ENCODE measurements at places on chromosomes 7 and 10.
A peak's percentile ranks its signal among the peaks of the same experiment; 100 is the strongest.

DNA sequence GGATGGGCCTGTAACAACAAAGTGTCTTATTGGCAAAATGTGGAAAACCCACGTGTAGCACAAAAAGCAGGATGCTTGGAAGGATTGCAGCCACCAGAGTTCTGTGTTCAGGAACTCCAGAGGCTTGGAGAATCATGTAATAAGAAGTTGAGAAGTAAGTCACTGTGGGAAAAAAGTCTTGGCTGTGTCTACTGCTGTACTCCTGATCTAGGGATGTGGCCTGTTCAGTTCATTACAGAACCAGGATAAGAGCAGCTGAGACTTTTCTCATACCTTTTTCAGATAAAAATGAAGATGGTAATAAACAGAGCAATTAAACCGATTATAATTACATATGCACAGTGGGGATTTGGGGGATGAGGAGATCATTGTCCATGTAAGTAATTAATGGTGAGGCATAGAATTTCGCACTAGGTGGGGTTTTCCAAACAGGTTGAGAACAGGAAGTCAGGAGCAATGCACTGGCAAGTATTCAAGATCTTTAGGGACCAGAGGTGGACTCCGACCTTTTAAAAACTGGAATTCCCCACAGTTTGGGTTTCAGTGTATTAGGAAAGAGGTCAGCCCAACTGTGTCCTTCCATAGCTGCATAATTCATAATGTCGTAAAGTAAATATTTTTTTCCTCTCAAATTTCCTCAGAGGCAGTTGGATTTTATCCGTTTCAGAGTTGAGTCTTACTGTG is 281.7 kb downstream of the FRMD4A start:
- no peak for DNase-seq

GRCh38 chr7:132897093-132897687 is 184.7 kb downstream of the CHCHD3 start:
- DNase-seq, result no peak

DNA sequence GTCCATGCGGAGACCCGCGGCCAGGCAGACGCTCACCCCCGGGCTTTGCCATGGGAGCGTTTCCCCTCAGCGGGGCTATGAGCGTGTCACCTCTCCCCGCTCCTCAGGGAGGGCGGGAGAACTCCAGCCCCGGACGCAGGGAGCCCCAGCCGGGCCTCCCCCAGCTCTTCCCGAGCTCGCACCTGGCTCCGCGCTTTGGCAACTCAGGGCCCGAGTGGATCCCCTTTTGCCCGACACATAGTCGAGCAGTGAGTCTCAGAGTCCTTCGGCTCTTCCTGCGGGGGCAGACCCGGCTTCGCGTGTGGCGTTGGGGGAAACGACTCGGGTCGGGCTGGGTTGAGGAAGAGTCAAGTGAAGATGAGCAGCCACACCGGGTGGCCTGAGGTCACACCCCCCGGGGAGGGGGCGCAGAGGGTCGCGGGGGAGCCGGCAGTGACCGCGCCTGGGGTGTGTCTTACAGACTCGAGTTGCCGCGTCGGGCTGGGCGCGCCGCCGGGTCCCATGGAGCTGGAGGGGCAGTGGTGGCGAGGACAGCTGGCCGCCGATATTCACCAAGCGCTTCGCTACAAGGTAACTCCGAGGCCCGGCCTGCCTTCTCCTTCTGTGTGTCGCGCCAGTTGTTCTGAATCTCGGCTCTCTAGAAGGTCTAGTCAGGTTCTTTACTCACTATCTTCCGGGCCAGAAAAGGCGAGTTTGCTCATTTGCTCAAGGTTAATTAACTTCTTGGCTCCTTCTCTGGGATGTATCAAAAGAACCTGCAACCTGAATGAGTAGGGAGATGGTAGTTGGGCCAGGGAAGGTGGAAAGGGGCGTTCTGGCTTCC is 721 bp downstream of the CCNJ start:
- no peak for DNase-seq

GRCh38 chr10:103845972-103846371 is 9.4 kb downstream of the SH3PXD2A start:
- DNase-seq, result peak; percentile 19

- no peak for DNase-seq
These were observed 155.0 kb downstream of the STK31 start for GRCh38 chr7:23864973-23865372.

DNA sequence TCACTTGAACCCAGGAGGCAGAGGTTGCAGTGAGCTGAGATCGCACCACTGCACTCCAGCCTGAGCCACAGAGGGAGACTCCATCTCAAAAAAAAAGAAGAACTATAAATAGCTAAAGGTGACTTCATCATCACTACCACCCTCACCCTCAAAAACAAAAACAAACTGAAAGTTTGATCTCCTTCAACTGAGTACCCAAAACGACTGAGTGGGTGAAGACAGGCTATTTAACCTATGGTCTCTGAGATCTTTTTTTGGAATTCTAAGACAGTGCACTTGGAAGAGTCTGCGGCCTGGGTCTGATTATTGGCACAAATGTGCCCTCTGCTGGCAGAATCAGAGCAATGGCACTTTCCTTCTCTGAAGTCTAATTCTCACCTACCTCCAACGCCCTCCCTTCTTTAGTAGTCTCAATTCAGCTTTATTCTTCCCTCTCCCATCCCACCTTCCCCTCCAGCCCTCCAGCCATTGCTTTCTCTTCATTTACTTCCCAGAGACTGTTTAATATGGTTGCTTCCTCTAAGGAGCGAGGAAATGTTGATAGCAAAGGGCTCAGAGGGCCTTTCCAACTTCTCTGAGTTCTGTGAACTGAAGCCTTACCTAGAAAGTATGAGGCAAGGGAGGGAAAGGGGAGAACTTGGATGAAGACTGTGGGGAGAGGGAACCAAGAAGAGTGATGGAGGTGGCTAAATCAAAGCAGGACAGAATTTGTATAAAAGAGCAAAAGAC is 2.9 kb upstream of the MYOZ1 start:
- DNase-seq, result peak; percentile 60

DNA sequence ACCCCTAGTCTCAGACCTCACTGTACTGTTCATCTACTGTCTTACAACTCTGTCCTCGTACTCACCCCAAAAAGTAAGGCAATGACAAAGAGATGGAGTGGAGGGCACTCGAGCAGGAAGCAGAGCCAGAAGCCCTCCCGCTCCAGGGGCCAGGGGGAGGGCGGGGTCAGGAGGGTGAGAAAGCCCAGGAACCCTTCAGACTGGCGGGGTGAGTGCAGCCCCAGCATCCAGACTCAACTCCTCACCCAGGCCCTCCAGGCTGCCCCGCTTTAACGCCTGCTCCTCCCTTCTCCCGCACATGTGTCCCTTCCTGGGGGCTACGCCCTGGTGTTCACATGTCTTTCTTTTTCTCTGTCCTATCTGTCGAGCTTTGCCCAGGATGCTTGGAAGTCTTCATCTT is 66.1 kb downstream of the CALML3 start:
- DNase-seq, result no peak

GRCh38 chr10:101761226-101761625 is 14.7 kb downstream of the FGF8 start:
- no peak for DNase-seq

- DNase-seq, result no peak
These were observed 6.2 kb downstream of the C10orf105 start for GRCh38 chr10:71713135-71714030.

DNA sequence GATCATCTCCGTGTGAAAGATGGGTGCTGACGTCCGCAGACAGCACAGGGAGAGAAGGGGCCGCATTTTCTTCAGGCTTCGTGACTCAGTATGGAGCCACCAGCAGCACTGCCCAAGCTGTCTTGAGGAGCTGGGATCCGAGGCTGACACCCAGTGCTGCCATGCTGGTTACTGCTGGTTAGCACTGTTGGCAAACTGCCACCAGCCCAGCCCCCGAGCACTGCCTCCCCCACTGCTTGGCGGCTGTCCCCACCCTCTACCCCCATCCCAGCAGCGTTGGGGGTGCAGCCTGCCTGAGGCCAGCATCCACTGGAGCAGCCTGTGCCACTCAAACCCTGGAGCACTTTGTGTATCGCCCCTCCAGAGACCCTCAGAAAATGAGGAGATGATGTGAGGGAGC is 35.8 kb upstream of the EN2 start:
- no peak for DNase-seq

- peak; percentile 56 for DNase-seq
These were observed 22.7 kb downstream of the FAM53B start for GRCh38 chr10:124721330-124722045.

DNA sequence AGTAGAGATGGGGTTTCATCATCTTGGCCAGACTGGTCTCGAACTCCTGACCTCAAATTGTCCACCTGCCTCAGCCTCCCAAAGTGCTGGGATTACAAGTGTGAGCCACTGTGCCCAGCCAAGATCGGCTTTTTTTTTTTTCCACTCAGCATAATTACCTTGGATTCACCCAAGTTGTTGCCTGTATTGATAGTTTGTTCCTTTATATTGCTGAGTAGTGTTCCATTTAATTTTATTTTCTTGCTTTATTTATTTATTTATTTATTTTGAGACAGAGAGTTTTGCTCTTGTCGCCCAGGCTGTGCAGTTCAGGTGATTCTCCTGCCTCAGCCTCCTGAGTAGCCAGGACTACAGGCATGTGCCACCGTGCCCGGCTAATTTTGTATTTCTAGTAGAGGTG is 21.3 kb downstream of the KMT2E start:
- no peak for DNase-seq

- DNase-seq, result no peak
These were observed 9.9 kb upstream of the FAM180A start for GRCh38 chr7:135758531-135758932.

- no peak for DNase-seq
These were observed 3.5 kb downstream of the SUN1 start for GRCh38 chr7:835485-836401.

- no peak for DNase-seq
These were observed 71.5 kb downstream of the CUBN start for GRCh38 chr10:17058093-17058492.

GRCh38 chr7:56115852-56116538 is at the start of gene NUPR2:
Gene NUPR2 (minus strand): TSS chr7:56116417. CDS start chr7:56116314, 103 bp downstream.
- DNase-seq, result no peak

DNA sequence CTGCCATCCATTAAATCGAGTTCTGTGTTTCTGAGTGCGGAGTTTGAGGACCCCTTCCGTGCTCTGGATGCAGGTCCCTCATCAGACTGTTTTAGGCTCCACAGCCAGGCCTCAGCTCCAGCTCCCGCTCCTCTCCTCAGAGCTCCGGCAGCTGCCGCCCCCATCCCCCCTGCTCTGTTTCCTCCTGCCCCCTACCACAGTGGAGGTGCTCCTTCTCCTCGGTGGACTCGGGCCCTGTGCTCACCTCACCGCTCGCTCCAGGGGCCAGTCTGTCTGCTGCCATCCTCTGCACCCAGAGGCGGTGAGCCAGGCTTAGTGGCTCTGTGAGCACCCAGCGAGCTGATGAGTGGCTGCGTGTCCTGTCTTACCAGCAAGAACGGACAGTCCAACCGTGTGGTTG is 21.4 kb upstream of the PRKAR1B start:
- DNase-seq, result no peak

DNA sequence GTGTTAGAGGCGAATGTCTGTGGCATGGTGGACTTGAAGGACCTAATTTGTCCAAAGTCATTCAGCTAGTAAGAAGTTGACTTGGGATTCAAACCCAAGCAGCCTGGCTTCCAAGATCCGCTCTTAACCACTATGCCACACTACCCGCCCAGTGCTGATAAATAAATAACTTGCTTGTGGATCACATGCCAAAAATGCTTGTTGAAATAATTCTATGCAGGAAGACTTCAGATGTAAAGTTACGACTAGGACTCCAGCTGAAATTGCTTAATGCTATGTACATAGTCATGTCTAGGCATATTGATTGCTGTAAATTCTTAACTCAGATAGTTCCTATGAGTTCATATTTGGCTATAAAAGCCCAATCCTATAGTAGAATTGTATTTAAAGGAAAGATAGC is 76.0 kb downstream of the PLXDC2 start:
- no peak for DNase-seq

- DNase-seq, result no peak
These were observed 47.5 kb downstream of the PODXL start for GRCh38 chr7:131508754-131509486.

DNA sequence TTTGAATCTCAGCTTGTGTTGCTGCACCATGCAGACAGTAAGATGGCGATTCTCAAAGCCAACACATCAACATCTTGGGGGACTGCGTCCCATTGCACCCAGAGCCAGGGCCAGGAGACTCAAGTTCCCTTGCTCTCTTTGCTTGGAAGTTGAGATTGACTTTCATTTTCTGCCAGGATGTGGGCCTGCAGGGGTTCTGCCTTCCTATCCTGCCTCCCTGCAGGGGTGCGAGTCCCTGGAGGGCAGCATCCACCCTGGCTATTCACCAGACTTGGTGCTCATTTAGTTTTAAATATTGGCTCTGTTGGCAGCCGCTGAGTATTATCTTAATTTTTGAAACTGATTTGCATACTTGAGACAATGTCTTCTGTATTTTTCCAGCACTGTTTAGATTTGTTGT is 451.5 kb downstream of the GLRX3 start:
- DNase-seq, result no peak

DNA sequence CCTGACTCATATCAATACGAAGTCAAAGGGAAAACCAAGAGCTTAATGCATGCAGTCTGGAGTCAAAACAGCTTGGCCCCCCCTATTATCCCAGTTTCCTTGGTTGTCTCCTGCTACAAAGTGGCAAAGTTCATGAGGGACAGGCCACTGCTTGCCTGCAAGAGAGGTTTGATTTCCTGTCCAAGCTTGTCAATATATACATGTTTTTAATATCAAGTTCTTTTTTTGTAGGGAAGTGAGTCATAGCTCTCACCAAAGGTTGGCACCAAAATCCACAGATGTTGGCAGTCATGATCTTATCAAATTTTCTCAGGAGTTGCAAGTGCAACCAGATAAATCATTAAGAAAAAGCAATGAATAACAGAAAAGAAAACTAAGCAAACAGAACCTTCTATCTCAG is 176.8 kb downstream of the COBL start:
- no peak for DNase-seq

GRCh38 chr7:151708610-151709009 is 168.3 kb downstream of the PRKAG2 start:
- no peak for DNase-seq

GRCh38 chr10:17075533-17076359 is 53.9 kb downstream of the CUBN start:
- DNase-seq, result no peak

GRCh38 chr7:99791021-99791420 is 7.0 kb upstream of the CYP3A4 start:
- DNase-seq, result no peak

DNA sequence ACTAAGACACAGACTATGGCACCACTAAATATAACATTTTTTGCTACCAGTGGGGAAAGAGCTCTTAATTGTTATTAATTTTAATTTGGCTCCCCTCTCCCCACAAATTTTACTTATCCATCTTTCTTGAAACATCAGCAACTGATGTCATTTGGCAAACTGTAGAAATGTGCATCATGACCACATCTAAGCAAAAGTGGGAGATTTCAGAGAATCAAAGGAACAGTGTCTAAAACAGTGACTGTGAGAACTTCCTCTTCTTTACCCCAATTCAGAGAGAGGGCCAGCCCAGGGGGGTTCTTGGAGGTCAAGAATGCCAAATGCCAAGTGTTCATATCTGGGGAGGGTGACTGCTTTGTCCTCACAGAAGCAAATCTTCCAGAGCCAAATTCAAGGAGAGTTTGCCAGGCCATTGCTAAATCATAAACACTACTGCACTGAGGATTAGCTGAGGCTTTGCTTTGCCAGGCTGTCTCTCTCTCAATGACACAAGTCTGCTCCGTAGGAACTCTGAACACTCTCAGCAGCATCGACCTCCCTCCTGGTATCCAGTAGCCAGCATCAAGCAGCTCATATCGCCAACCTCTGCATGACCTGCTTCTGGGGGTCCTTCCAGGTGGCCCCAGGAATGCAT is 65.6 kb downstream of the ITIH5 start:
- DNase-seq, result peak; percentile 74

GRCh38 chr7:17307000-17307399 is 8.5 kb downstream of the AHR start:
- no peak for DNase-seq
